ENCODE measurements at places on chromosomes 11 and 22.

- DNase-seq, result no peak
Measured at GRCh38 chr22:26667140-26667539, 9.8 kb downstream of the MIAT start.

- DNase-seq, result no peak
Measured at GRCh38 chr11:75337195-75337654, 14.2 kb downstream of the ARRB1 start.

GRCh38 chr11:10875430-10876021, 17.7 kb upstream of the ZBED5 start:
- DNase-seq, result no peak

DNA sequence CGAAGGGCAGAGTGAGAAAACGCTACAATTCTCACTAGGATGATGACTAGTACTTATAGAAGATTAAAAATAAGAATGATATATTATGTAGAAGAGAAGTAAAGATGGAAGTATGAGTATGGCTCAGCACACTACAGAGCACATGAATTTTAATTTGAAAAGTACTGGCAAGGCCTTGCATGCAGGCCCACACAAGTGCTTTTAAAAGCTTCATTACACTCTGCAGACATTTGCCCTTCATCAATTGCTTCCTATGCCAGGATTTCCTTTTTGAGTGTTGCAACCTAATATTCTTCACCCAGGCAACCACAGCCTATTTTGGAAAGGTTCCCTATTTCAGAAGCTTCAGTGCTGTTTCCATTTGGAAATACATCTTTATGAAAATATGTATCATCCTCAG, 81.1 kb downstream of the LARGE2 start:
- DNase-seq, result no peak

DNA sequence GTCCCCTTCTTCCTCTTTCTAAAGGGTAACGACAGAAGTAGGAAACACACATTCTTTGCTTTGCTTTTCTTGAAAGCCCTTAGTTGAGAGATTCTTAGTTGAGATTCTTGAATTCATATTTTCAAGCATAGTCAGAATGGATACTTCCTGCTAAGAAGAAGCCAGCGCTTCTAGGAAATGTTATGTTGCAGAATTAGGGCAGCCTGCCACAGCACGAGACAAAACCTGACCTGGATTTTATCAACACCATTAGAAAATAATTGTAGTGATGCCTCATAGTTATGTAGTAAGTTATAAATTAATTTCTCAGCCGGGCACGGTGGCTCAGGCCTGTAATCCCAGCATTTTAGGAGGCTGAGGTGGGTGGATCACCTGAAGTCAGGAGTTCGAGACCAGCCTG, 37.9 kb upstream of the NUP160 start:
- DNase-seq, result no peak

- DNase-seq, result no peak
Measured at GRCh38 chr11:120832481-120833238, 191.2 kb upstream of the TBCEL start.
